ENCODE measurements at places on chromosomes 6 and 20.
A peak's percentile ranks its signal among the peaks of the same experiment; 100 is the strongest.

DNA sequence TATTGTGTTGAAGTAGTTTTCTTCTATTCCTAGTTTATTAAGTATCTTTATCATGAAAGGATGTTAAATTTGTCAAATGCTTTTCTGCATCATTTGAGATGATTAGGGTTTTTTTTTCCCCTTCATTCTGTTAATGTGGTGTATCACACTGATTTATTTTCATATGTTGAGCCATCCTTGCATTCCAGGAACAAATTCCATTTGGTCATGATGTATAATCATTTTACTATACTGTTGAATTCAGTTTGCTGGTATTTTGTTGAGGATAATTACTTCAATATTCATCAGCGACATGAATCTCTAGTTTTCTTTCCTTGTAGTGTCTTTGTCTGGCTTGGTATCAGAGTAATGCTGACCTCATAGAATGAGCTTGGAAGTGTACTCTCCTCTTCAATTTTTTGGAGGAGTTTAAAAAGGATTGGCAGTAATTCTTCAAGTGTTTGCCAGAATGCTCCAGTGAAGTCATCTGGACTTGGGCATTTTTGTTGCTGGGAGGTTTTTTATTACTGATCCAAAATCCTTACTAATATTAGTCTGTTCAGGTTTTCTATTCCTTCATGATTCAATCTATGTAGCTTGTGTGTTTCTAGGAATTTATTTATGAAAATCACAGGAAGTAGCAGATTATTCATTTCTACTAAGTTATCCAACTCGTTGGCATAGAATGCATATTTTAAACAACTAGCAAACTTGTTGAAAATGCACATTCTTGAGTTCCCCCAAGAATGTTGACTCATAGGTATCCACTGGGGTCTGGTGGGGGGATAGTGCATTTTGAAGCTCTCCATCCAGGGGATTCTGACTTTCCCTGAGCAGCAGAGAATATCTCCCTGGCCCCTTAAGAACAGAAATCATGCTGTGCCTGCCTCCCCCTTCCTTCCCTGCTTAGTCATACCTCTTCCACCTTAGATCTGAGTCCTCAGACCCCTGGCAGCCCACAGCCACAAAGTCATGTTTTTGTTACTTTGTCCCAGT lies 187.1 kb downstream of the BMP7 start:
- no peak for DNase-seq

DNA sequence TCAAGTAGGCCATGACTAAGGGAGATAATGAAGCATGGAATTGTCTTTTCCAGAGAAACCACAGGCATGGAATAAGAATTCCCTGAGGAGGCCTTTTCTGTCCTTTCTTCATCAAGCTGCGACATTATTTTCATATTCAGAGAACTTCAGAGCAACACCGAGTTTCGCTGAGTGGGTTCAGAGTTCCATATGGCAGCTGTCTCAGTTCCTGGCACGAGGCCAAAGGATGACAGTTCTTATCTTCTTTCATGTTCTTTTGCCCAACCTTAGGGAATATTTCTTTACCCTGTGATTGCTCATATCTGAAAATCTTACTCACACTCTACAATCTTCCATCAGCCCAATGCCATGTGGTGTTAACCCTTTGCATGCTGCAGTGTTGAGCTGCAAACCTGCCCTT lies 135.3 kb upstream of the BMP2 start:
- DNase-seq: no peak

DNA sequence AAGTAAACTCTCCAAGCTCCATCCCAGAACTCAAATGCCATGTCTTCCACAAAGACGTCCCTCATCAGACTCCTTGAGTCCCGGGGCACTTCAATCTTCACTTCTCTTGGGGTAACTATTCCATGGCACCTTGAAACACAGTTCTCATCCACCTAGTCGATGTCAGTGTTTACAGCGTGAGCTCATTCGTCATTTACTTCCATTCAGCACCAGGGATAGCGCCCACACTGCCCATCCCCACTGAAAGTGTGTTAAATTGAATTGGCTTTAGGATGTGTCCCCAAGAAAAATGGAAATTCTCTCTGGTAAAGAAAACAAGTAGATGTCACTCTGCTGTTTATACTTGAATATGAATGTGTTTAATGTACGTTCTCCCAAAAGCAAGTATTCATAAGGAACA lies 31.3 kb downstream of the KCNK15 start:
- DNase-seq: no peak

- DNase-seq: no peak
Measured at GRCh38 chr6:44132476-44132875, 5.1 kb downstream of the TMEM63B start.

DNA sequence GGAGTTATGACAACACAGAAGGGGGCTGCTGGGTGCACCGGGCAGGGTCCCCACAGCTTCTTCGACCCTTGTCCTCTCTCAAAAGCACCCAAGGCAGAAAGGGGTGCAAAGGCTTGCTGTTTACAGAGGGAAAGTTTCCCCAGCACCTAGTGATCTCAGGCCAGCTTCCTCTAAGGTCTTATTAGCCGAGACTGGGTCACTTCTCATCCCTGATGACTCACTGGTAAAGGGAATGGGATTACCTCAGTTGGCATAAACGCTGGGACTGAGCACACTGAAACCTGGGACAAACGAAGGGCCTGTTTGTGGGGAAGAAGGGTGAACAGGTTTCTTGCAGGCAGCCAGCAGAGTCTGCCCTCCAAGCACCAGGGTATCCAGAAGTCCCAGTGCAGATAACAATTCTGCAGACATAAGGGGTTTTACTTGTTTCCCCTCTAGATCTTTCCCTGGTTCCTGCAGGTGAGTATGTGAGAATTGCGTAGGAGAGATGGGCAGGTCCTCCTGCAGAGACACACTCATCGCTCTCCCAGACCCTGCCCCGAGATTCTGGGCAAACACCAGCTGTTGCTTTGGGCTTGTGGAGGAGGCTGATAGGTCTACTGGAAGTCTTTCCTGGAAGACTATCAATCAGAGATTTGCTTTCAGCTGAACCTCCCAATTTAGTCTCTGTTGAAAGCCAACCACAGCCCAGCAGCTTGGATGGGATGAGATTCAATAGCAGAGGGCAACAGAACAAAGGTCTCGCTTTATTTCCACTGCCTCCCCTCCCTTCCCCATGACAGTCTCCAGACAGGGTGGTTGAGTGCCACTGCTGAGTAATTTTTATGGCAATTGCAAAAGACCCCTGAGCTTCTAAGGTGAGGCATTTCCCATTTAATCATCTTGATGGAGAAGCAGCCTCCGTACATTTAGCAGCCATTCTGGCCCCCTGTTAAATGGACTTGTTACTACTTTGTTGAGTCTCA lies 25.7 kb downstream of the KCNG1 start:
- peak; percentile 62 for DNase-seq

- DNase-seq: no peak
Measured at GRCh38 chr6:87088076-87088475, 6.8 kb downstream of the CGA start.

- no peak for DNase-seq
Measured at GRCh38 chr20:40715491-40715890, 26.5 kb upstream of the MAFB start.

DNA sequence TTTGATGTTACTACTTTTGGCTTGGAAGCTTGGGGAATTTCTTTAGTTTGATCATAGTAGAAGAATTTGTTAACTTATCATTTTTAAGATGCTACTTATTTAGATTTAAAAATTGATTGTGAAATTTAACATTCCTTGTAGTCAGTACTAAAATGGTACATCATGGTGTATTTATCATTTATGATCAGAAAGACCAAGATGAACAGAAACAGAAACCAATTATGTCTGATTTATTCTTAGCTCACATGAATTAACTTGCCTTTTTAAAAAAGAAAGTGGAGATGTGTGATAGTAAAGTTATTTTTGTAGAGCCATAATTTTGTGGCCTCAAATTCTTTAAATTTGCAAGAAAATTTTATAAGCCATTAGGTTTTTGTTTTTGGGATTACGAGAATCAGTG lies 77.6 kb downstream of the LIN28B start:
- no peak for DNase-seq

DNA sequence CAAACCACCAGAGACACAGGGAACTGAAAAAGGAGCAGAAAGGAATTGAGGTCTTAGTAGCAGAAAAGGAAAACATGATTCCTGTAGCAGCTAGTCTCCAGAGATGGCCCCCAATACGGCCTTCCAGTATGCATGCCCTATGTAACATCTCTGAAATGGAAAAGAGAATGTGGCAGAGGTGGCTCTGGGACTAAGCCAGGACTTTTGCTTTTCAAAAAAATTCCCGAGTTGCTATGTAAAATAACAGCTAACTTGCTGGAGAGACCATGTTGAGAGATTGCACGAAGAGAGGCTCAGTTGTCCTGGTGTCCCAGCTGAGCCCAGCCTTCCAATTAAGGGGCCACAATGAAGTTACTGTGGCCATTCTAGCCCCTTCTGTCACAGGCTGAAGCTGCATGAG lies 27.7 kb downstream of the IL20RA start:
- DNase-seq: no peak

- no peak for DNase-seq
Measured at GRCh38 chr6:44699082-44699481, 311.6 kb downstream of the CDC5L start.

All from retinal pigment epithelial cell (primary cell).